GM12878 (cell line): ENCODE measurements at places on chromosomes 11 and 22. TPM values are rescaled to one million over a fixed set of nuclear protein-coding genes. Genes with fewer than 3 reads are reported as not detected.

DNA sequence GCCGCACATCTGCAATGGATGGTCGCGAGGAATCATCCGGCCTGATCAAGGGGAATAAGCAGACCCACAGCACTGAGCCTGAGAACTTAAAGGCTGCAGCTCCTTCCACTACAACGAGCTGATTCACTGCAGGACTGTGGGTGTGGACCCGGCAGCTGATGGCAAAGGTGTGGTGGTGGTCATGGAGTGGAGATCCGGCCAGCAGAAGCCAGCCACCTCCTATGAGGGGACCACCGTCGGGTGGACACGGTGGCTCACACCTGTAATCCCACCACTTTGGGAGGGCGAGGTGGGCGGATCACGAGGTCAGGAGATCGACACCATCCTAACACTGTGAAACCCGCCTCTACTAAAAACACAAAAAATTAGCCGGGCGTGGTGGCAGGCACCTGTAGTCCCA, 66.4 kb downstream of the DGCR2 start:
- DNase-seq, result no peak

- DNase-seq, result no peak
Measured at GRCh38 chr11:130163346-130164220, 4.0 kb downstream of the ST14 start.

- no peak for DNase-seq
Measured at GRCh38 chr22:29351891-29352290, 36.4 kb upstream of the RASL10A start.

Gene DERL3
- 17.4 and 19.4 TPM in 2 replicates for total RNA-seq
